SK-N-MC (cell line): ENCODE measurements at places on chromosomes 2 and 18.

DNA sequence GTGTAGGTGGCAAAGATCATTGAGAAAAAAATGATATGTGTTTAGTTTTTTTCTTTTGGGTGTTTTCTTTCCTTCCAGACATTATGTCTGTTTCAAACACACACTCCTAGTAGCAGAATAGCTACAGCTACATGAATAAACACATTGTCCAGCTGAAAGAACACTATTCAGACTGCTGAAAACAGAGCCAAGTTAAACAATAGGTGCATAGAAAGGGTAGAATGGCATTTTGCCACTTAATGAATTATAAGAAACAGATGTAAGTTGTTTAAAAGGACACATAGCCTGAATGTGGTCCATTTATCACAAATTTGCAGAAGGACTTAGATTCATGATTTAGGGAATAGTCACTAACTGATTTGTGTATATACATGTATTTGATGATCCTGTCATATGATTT, 20.1 kb downstream of the CTLA4 start:
- DNase-seq = no peak

GRCh38 chr2:28009732-28010131, 119.2 kb downstream of the BABAM2 start:
- no peak for DNase-seq

DNA sequence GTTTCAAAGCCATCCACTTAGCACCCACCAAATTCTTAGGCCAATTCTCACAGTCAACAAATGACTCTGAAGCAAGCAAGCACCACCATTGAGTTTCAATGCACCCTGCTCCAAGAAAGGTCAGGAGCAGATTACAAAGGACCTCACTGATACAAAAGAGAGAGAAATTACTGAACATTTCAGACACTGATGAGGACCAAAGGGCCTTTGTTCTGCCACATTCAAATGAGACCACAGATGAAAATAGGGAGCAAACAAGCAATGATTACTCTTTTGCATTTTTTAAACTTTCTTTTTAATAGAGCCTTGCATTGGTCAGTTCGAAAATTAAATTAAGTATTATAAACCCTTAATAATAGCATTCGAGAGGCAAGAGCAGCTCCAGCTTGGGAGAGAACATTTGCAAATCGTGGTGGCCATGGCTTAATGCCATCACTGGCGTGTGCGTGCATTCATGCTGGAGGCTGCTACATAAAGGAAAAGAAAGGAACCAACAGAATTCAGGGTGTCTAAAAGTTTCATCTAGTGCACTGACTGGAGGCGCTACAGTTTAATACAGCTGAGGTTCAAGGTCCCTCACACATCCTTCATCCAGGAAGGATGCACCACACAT, 87.5 kb downstream of the KLF7 start:
- DNase-seq = no peak

DNA sequence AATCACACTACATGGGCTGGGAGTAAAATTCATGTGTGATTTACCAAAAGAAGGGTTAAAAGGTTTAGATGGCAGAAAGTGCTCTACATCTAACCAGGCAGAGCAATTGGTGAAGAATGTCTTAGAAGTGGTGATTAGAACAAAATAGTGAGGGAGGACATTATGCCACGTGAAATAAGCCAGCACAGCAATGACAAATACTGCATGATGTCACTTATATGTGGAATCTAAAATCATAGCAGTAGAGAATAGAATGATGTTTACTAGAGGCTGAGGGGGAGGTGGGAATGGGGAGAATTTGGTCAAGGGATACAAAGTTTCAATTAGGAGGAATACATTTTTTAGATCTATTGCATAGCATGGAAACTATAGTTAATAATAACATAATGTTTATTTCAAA, 253.3 kb downstream of the KCNS3 start:
- no peak for DNase-seq

- DNase-seq = no peak
Observed at GRCh38 chr18:12031846-12032245, 50.5 kb downstream of the IMPA2 start.

DNA sequence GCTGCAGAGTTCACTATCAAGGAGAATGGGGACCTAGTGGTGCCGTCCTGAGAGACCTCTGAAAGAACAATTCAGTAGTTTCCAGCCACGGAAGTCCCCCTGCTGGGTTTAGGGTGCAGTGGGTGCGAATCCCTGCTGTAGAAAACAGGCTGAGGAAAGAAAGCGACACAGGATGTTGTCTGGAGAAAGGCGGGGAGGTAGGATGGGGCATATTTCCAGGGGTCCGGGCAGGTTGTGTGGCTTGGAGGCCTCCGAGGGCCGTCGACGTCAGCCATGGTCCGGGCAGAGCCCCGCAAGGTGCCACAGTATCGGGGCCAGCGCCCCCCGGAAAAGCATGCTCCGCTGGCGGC, 807 bp upstream of the CREB1 start:
- no peak for DNase-seq

DNA sequence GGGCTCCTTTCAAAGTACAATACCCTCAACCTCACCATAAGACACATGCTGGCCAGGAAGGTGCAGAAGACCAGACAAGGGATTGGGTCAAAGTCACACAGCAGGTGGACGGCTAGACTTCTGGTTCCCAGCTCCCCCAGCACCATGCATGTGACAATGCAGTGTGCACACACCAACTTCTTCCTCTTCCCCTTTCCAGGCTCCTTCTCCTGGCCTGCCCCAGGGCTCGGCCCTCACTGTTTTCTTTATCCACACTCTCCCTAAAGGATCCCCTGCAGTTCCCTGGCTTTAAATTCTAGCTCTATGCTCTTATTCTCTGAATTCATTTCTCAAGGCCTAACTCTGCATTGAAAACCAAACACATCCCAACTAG, 82.3 kb downstream of the LOXHD1 start:
- no peak for DNase-seq
